ENCODE measurements at places on chromosomes 6 and 20.

GRCh38 chr20:23095499-23095898 is 9.4 kb upstream of the CD93 start:
- DNase-seq = no peak

DNA sequence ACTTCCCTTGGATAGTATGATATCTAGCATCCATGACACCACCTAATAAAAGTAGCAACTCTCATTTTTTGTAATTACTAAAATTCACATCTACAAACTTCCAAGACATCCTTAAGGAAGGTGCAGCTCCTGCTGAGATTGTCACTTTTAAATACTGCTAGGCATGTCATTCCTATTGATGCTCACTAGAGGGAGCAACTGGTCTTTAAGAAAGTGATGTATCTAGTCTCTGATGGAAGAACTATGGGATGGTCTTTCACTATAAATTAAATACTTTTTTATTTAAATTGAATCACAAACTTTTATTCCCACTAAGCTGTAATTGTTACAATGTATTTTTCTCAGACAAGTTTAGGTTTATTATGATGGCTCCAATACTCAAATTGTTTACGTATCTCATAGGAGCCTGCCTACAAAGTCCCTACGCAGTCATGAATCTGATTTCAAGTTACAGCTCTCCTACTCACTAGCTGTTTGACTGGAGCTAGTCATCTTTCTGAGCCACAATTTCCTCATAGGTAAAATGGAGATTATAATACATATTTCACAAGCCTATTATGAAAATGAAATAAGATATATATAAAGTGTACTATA is 8.1 kb upstream of the TSPYL1 start:
- DNase-seq = no peak

DNA sequence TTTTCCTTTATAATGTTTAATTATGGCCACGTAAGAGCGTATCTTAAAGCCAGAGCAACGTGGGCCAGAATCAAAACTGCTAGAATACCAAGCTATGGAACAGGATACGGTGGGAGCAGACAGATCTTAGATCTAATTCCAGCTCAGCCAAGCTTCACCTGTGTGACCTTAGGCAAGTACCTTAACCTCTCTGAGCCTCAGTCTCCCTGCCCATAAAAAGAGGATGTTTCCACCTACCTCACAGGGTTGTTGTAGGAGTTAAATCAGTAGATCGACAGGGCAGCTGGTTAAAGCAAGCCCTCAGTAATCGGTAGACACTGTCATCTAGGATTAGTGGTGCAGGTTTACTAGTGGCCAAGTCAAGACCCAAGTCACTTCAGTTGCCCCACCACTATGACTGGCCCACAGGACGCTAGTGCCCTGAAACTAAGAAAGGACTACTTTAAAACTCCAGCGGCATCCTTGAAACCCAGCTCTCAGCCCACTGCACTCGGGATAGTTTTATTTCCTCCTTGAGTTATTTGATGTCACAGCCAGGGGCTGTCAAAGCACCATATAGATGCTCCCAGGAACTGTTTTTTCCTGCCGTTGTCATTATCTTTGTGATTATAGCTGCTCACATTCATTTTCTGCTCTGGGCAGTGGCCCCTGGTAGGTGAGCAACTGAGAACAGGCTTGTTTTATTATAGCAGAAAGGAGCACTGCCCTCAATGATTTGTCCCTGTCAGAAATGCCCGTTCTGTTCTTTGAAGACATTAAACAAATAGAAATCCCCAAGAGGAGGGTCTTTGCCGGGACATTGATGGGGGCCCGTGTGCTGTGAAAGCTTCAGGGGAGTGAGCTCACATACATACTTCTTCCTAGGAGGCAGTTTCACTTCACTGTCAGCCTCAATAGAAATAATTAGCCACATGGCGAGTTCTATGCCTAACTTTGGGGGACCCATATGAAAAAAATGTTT is 63.1 kb downstream of the ISM1 start:
- no peak for DNase-seq

- DNase-seq = no peak
Observed at GRCh38 chr6:155221086-155221485, 42.7 kb upstream of the CLDN20 start.

GRCh38 chr6:137921823-137922222 is 54.8 kb downstream of the TNFAIP3 start:
- DNase-seq = no peak

DNA sequence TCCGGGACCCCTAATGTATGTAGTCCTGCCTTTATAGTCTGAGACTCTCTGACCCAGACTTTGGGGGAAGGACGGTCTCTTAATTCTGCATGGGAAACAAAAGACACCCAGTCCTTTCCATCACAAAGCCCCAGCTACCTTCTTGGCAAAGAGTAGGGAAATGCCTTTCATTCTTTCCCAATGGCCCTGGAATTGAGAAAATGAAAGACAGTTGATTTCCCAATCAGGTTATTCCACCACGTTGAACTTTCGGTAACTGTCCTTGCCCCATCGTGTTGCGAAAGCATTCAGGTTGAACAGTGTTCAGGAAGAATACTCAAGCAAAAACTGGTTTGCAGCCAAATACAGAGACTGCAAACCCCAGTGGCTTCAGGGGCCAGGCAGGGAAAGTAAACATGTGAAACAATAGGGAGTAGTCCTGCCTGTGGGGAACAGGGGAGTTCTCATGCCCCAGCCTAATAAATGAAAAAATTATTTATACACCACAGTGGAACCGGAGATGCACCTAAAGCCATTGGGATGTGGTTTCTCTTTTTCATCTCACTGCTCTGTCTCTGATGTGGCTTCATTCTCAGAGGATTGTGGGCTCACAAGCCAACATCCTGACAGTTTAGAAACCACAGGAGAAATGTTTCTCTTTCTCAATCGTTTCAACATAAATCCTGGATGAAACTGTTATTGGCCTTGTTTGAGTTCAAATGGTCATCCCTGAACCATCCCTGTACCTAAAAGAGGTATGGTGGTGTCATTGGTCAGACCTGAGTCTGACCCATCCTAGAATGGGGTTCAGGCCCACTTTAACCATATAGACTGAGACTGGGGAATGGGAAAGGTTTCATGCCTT is 44.2 kb upstream of the SLC9A8 start:
- peak; percentile 91 for DNase-seq

GRCh38 chr20:32315891-32316290 is 38.4 kb downstream of the KIF3B start:
- no peak for DNase-seq

GRCh38 chr6:46655803-46656202 is 3.0 kb downstream of the SLC25A27 start:
- DNase-seq = no peak

- DNase-seq = no peak
Observed at GRCh38 chr6:18264923-18265377, 620 bp upstream of the DEK start.

GRCh38 chr6:81608776-81609175 is 143.7 kb downstream of the TENT5A start:
- no peak for DNase-seq

DNA sequence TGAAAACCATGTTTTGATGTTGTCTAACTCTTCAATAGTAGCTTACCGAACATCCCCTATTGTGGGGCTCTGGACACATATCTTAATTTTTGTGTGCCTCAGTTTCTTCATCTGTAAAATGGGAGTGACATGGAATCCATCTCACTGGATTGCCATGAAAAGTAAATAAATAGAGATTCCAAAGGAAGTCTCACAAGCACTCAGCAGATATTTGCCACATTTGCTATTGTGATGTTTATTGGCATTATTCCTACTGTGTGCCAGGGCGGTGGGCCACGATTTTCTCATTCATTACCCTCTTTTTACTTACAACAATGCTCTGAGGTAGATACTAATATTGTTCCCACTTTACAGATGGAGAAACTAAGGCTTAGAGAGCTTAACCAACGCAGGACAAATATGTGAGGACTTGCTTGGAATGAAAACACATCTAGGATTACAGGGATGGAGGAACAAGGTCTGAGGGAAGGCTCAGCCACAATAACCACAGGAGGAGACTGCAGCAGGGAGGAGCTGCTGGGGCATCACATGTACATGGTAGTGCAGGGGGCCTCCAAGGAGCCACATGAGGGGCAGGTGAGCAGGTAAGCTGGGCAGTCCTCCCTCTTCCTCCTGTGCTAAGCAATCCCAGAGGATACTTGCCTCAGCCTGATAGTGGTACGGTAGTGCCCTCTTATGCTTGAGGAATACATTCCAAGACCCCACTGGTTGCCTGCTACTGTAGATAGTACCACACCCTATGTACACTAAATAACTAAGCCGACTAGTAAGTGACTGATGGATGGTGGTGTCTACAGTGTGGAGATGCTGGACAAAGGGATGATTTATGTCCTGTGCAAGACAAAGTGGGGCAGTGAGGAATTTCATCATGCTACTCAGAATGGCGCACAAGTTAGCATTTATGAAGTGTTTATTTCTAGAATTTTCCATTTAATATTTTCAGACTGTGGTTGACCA is 176.9 kb downstream of the FOXA2 start:
- no peak for DNase-seq

- DNase-seq = no peak
Observed at GRCh38 chr6:90216072-90216977, 80.3 kb downstream of the BACH2 start.

DNA sequence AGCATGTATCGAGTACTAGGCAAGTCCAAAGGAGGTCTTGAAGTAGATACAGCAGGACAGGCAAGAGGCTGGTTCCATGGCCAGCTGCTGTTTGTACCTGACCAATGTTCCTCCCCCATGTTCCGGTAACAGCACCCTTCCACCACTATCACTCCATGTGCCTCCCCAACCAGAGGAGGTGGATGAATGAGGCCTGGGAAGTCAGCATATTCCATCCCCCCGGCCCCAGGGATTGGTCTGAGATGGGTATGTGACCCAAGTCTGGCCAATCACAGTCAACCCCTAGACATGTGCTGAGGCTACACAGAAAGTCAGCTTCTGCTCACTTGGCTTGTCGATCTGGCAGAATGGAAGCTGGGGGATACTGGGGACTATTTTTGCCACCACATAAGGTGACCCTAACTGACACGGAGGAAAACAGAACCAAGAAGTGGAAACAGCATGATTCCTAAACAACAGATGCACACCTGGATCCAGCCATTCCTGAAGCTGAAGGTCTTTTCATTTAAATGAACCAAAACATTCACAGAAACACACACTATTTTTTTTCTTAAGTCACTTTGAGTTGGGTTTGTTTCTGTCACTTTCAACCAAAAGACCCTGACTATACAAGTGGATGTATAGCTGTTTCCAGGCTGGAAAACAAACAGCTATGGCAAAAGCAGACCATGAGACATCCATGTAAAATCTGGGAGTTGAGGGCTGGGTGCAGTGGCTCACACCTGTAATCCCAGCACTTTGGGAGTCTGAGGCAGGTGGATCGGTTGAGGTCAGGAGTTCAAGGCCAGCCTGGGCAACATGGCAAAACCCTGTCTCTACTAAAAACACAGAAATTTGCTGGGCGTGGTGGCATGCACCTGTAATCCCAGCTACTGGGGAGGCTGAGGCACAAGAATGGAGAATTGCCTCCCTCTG is 70.4 kb upstream of the PTPN1 start:
- no peak for DNase-seq

- no peak for DNase-seq
Observed at GRCh38 chr6:74091136-74091793, 395.3 kb downstream of the CD109 start.

GRCh38 chr6:109854541-109855308 is 123.4 kb upstream of the GPR6 start:
- no peak for DNase-seq

- no peak for DNase-seq
Observed at GRCh38 chr6:169839493-169839892, 88.1 kb downstream of the ERMARD start.

DNA sequence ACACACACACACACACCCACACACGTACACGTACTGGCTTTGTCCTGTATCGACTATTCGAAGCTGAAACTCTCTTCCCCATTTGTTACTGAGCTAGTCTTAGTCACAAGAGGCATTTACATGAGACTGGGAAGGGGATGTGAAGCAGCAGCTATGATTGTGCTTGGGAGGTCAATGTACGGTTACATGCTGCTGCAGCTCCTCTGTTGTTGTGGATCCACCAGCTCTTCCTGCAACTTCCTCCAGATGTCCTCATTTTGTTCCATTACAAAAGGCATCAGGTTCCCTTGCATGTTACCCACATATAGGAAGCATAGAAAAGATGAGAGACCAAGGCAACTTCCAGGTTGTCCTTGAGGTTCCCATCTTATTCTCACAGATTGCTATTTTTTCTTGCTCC is 612.4 kb upstream of the IMPG1 start:
- DNase-seq = no peak

Measured in right lobe of liver (tissue), 6 donors.